ENCODE measurements at places on chromosomes 2 and 18.

GRCh38 chr2:156918410-156918809 is 339.1 kb upstream of the GALNT5 start:
- DNase-seq, result no peak

DNA sequence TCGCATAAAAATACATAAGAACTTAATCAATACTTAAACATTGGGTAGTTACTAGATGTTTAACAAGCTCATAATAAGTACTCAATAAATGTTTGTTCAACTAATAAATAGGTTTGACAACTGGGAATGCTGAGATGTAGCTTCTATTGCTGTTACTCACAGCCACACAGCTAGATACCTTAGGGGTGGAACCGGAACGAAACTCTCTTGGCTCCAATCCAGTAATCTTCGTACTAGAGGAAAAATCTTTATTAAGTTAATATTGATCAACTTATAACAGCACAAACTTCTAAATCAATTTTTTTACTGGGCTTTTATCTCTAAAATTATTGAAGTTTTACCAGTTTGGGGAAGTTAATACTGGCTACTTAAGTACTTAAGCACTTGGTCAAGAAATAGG is 247.8 kb downstream of the PAX3 start:
- no peak for DNase-seq

DNA sequence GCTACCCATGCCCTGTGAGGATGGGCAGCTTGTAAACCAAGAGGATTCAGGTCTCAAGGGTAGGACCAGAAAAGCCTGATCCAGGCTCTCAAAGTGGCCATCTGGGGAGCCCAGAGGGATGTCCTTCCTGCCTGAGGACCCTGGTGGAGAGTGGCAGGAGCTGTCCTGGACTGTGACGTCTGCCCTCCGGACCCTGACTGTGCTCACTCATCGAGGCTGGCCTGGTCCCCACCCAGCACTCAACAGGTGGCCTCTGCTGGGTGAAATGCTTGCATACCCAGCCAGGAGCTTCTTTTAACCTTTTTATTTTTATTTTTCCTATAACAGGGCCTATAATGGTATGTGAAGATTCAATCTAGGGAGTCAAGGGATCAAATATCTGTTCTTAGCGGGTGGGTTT is 24.5 kb downstream of the CREG2 start:
- no peak for DNase-seq

DNA sequence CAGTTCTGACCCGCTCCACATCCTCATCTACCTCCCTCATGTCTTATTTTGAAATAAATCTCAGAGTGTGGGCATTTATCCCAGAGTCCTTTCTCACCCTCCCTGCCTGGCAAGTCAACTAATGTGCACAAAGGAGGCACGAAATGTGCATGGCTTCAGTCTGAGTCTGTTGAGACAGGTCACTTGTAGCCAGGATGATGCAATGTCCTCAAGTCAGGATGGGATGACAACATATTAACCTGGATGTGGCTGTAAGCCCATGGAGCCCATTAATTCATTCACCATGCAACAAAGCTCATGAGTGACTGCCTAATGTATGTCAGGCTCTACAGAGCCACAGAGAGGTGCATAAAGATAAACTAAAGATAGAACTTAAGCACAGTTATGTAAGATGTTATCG is 34.5 kb downstream of the KCNG3 start:
- no peak for DNase-seq

DNA sequence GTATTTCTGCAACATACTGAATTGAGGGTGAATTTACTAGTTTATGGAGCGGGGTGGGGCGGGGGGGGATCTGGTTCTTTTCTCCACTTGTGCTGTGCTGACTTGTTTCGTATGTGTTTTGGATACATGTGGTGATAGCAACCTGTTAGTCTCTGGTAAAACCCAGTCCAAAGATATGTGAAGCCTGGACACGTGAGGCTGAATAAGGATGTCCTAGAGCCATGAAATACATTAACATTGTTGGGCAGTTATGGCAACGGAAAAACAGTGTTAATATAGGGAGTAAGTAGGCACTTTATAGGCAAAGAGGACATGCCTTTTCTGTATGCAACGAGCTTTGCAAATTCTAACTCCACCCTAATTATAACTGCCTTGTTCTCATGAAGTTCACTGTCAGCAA is 42.1 kb upstream of the NEMP2 start:
- DNase-seq, result no peak

GRCh38 chr2:141468761-141469160 is 662.1 kb downstream of the LRP1B start:
- no peak for DNase-seq

- DNase-seq, result no peak
Observed at GRCh38 chr2:190334479-190335224, 8.7 kb upstream of the INPP1 start.

GRCh38 chr18:44624052-44624451 is 56.6 kb upstream of the SETBP1 start:
- DNase-seq, result no peak

Data from activated naive CD4-positive, alpha-beta T cell (primary cell).